ENCODE measurements at places on chromosomes 11 and 22.

GRCh38 chr11:108751444-108751843 lies 86.6 kb downstream of the DDX10 start:
- DNase-seq, result no peak

DNA sequence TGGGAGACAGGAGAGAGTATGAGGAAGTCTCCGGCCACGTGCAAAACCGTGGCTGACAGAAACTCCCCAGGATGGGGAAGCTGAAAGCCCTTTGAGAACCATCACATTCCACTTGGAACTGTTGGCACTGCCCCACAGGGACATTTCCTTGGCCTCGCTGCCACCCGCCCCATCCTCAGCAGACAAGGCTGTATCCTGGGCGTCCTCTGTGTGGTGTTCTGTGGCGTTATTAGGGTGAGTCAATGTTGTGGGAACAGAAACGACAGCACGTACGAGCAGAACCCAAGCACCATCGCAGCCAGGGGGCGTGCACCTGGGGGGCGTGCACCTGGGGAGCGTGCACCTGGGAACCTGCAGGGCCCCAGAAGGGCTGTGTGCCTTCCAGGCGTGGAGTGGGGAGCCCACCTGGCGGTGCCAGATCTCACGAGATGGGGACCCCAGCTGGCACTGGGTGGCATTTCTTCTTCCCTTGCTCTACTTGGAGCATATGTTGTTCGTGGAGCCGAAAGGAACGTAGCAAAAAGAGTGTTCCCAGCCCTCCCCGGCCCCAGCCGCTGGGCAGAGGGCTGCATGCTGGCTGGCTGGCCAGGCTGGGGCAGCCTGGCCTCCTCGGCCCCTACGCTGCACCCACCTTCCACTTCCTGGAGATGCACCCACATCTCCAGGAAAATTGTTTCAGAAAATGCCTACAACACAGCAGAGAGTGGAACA lies 35.4 kb downstream of the NFAM1 start:
- DNase-seq, result no peak

GRCh38 chr11:34232807-34233206 lies 125.0 kb downstream of the ABTB2 start:
- DNase-seq, result no peak

DNA sequence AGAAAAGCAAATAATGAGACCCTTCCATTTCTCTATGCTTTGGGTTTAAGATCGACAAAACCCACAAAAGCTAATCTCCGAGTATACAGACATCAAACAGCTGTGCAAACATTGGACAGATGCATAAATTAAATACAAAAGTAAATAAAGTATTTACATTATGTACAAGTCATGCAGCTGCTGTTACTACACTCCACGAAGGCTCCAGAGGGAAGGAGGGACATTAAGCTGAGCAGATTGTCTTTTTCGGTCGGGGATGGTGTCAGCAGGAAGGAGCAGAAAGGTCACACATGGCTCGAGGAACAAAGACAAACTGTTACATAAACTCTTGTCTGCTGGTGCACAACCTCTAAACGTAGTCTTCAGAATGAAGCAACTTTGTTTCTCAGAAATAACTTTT lies 88.8 kb upstream of the BARX2 start:
- DNase-seq, result no peak

GRCh38 chr11:118872403-118872821 lies 11.3 kb upstream of the CXCR5 start:
- peak; percentile 60 for DNase-seq

DNA sequence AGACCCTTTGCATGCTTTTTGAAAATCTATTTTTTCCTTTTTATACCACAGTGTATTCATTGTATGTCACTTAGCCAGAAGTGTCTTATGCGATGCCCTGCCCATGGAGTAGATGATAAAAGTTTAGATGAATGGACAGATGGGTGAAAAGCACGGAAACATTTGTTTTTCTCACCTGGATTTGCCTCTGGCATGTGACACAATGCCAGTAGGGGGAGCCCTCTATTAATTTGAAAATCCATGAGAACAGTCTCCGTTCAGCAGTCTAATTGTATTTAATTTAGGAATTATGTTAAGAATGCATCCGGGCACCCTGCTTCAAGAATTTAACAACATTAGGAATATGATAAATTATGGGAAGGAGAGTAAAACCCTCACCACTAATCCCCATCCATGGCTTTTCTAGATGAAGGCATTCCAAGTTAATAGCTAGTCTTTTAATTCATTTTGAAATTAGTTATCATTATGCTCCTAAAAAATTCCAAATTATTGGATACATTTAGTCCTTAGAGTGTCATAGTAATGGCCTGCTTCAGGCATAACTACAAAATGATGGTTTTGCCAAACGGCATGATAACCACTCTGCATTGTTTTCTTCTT lies 55.3 kb upstream of the ALKBH3 start:
- peak; percentile 27 for DNase-seq

DNA sequence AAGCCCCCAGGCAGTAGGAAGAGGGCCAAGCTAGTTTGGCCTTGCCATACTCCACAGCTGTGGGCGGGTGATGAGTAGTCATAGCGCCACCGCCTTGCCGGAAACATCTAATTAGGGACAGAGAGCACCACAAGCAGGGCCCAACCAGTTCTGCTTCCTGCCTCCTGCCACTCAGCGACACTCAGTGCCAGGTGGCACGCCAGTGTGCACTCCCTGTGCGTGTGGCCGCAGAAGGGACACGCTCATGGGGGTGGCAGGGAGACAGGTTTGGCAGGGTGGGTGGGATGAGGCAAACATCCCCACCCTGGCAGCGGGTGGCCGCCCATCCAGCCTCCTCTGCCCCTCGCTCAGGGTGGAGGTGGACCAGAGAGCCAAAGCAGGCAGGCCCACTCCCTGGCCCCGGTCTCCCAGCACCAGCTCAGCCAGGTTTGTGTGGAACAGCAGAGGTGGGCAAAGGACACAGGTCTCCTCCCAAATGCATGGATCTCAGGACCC lies 4.9 kb downstream of the OVOL1 start:
- peak; percentile 65 for DNase-seq

- no peak for DNase-seq
Measured at GRCh38 chr11:6736495-6737121, 35.2 kb downstream of the OR2AG2 start.
